ENCODE measurements at places on chromosomes 2 and 18.

DNA sequence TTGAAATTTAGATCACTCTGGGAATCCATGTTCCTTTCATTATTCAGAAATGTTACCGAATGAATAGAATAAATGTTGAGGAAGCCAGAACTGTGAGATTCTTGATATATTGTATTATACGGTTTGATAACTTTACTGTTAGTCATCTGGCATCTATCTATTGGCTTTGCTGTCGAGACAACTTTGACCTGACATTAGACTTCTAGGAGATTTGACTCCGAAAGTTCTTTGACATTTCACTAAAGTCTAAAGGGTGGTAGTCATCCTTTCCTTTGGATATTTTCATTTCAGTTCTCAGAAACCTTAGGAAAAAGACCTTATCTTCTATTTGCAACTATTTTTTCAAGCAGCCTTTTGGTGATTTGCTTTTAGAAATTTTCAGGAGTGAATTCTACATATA, 1.9 kb downstream of the BMPR2 start:
- DNase-seq: no peak

DNA sequence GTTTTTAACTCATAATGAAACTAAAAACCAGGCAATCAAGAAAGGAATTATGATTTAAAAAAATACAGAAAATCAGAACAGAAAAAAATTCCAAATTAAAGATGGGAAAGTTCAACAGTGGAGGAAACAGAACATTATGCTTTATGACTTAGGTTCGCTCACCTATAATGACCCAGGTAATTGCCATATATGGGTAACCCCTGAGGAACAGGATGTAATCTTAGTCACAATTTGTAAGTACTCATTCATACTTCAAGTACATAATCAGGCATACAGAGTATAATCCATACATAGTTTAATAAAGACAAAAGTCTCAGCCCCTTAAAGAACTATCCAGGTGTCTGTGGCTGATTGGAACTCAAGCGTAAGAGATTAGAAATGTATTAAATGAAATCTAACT, 159.6 kb downstream of the AFF3 start:
- no peak for DNase-seq

DNA sequence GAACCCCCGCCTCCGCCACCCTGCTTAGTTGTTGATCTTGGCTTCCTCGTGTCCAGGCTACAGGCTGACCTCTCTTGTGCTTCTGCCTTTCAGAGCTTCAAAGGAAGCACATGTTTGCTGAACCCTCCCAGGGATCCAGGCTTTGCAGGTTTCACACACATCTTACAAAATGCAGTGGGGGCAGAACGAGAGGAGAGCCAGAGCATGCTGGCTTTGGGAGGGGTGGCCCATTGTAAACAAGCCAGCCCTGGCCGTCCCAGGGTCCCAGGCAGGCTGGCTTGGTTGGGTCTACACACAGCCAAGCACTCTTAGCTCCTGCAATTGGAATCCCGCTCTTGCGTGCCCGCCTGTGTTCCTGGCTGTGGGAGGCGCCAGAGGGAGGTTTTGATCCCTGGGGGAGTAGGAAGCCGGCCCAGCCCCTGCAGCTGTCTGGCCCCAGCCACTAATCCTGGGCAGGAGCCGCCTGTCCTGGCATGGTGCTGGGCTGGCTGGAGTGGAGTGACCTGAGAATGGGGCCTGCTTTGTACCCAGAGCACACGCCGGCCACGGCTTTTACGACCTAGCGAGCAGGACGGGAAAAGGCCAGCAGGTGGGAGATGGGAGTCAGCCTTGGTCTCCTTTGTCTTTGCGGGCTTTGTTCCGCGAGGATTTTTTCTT, 53.9 kb downstream of the SH3BP4 start:
- no peak for DNase-seq

GRCh38 chr2:235928751-235929370, 239.3 kb downstream of the GBX2 start:
- DNase-seq: no peak

GRCh38 chr2:230734247-230735175, 21.9 kb downstream of the CAB39 start:
- DNase-seq: no peak

GRCh38 chr18:73756256-73757091, 391.2 kb downstream of the FBXO15 start:
- no peak for DNase-seq

DNA sequence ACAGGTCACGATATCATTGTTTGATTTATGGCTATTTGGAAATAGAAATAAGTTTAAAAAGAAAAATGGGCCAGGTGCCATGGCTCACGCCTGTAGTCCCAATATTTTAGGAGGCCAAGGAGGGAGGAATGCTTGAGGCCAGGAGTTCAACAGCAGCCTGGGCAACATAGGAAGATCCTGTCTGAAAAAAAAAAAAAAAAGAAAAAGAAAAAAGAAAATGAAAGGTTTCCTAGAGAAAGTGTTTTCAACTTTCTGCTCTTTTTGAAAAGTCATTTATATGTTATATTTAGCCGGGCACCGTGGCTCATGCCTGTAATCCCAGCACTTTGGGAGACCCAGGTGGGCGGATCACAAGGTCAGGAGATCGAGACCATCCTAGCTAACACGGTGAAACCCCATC, 3.2 kb downstream of the NDUFB3 start:
- DNase-seq: no peak

DNA sequence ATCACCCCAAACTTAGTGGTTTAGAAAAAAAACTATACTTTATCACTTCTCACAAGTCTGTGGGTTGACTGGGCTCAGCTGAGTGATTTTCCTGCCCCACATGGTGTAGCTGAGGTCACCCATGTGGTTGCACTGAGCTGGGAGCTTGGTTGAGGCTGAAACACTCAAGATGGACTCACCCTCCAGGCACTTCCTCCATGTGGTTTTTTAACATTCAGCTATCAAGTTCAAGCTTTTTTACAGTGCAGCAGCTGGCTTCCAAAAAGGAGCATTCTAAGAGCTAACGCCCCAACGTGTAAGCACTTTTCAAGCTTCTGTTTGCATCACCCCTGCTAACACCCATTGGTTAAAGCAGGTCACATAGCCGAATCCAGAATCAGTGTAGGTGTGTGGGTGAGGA, 105.9 kb upstream of the CREB1 start:
- DNase-seq: peak; percentile 77

- DNase-seq: no peak
These were observed 44.9 kb downstream of the LINC00305 start for GRCh38 chr18:64103986-64104385.

DNA sequence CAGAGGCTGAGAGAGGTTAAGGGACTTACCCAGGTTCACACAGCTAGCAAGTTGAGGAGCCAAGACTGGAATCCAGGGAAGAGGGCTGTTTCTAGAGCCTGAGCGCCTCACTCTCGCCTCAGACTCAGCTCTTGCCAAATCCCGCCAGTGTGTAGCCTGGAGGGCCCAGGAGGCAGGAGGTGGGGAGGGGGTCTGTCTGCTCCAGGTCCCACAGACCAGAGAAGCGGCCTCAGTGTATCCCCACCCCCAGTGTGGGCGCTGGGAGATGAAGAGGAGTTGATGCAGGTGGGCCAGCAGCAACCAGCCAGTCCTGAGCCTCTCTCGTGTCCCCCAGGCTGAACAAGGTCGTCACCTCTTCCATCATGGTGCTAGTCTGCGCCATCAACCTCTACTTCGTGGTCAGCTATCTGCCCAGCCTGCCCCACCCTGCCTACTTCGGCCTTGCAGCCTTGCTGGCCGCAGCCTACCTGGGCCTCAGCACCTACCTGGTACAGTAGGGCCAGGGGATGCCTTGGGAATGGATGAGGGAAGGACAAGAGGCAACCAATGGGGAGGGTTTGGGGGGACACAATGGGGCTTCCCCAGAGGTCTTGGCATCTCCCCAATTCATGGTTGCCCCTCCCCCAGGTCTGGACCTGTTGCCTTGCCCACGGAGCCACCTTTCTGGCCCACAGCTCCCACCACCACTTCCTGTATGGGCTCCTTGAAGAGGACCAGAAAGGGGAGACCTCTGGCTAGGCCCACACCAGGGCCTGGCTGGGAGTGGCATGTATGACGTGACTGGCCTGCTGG, 5.2 kb upstream of the CTDSP1 start:
- DNase-seq: no peak

- no peak for DNase-seq
These were observed 32.7 kb downstream of the NLRC4 start for GRCh38 chr2:32231959-32232358.

DNA sequence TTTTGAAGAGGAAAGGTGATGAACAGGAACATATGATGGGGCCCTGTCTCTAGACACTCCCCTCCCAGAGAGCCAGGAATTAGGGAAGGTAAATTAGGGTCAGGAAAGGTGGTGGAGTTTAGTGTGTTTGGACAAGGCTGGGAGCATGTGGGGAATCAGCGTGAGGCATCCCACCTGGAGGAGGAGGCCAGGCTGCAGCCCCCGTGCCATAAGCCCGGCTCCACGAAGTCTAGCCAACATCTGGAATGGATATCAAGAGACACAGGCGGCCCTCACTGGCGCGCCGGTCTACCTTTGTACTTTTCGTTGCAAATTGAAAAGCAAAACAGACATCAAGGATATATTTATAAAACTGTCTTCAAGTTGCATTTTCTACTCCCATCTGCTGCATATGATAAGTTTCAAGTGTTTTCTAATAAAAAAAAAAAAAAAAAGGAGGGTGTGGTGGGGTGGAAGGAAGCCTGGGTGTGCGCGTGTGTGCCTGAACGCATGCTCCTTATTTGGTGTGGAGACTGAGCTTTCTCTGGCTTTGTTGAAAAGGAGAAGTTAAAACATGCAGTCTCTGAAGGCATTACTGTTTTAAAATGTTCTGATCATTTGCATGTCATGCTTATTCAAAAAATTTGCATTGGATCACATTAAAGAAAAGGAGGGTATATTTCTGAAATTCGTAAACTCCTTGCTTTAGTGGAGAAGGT, 546.7 kb upstream of the ID2 start:
- DNase-seq: no peak

GRCh38 chr18:59892123-59892522, 7.7 kb upstream of the PMAIP1 start:
- no peak for DNase-seq

DNA sequence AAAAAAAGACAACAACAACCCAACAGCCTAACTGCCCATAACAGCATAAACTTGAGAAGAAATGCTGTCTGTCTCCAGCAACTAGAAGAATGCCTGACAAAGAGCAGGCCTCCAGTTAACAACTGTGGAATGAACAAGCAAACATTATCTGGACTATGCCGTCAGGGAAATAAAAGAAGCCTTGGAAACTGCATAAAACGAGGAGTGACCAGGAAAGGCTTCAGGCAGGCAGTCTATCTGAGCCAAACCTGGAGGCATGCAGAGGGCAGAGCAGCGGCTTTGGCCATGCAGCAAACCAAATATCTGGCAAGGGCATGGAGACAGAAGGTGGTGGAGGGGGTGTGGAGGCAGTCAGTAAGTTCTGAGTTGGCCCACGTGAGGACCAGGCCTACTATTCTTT, 11.1 kb downstream of the HES6 start:
- no peak for DNase-seq

DNA sequence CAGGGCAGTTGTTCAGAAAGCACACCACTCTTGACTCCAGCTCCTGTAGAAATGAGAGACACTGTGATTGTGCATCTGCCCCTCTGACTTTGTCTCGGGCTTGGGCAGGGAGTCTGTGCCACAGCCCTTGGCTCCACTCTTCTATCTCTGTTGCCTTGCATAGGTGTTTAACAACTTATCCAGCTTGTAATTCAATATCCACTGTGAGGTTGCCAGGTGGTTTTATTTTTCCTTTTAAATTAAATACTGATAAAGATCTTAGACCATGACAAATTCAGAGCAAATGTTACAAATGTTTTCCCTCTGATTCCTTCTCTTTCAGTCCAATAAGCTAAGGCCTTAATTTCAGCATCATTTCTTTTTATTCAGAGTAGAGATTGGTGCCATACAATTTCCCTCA, 421.7 kb downstream of the STK39 start:
- no peak for DNase-seq

Data from GM12864 (cell line).